ENCODE measurements at places on chromosomes 2 and 18. TPM values are rescaled to one million over a fixed set of nuclear protein-coding genes. Genes with fewer than 3 reads are reported as not detected.

KIF1A gene
- 88.9 TPM for total RNA-seq

- peak; percentile 69 for DNase-seq
Observed at GRCh38 chr18:79402977-79403722, 7.4 kb downstream of the NFATC1 start.

- DNase-seq, result no peak
Observed at GRCh38 chr18:74654638-74655037, 57.0 kb downstream of the ZNF407 start.

VWC2L gene
- not detected for total RNA-seq

- DNase-seq, result peak; percentile 79
Observed at GRCh38 chr2:217964275-217965161, 38.3 kb downstream of the TNS1 start.

- DNase-seq, result no peak
Observed at GRCh38 chr2:34848691-34849090, 1249.6 kb upstream of the FAM98A start.

GRCh38 chr2:43105586-43106558 is 120.5 kb downstream of the ZFP36L2 start:
- DNase-seq, result peak; percentile 72

CROCC2 gene
- not detected for total RNA-seq

DNA sequence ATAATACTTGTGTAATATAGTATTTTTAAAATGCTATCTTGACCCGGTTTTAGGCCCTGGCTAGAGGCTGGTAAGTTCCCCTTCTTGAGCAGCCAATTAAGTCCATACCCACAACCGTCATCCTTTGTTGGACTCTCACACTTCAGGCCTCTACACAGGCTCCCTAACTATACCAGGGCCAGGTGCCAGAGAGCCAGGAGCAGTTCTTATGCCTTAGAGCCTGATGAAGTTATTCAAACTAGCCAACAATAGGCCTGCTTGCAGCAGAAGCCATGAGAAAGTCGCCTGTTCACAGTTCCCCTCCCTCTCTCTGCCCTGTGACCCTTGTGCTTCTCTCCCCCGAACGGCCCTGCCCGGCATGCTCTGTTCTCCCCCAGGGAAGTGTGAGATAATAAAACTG is 454.2 kb upstream of the KLHL29 start:
- DNase-seq, result no peak

All from endodermal cell (in vitro differentiated cells).